Vagina (tissue), 2 donors: ENCODE measurements at places on chromosomes 12 and 14.

DNA sequence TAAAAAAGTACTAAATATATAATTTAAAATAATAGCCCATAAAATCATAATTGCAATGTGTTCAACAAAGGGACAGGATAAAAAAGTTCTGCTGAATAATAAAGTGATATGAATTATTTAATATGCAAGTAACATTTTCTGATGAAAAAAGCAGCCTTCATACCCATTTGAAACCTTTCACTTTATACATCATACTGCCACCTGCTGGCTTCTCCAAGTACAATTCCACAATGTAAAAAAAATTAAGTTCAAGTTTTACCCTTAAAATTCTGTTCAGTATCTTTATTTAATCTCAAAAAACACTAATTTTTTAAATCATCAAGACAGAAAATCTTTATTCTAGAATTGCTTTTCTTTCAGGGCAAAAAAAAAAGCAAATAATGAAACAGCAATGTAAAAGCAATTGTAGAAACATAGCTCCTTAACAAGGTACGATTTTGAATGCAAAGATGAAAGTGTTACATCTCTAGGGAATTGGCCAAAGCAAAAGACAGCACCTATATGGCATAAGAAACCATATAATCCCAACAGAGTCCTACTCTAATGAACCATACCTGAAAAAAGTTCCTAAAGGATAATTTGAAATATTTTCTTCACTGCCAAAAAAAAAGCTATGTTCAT, 15.0 kb downstream of the MDM1 start:
- DNase-seq: no peak

DNA sequence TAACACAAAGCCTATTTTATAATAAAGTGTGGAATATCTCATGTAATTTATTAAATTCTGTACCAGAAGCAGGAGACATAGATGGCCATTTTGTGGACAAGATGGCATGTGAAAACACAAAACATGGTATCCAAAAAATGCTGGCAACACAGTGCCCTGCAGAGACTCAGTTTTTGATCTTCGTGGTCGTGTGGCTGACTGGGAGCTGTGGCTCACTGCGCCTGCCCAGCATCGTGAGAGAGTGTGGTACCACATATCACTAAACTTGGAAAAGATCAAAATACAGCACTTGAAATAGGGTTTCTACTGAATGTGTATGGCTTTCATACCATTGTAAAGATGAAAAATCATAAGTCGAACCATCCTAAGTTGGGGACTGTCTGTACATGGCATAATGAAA, 43.0 kb upstream of the MANSC4 start:
- DNase-seq: no peak

- DNase-seq: peak; percentile 93
These were observed 110.6 kb downstream of the CACNA1C start for GRCh38 chr12:2163177-2163941.

- no peak for DNase-seq
These were observed 23.7 kb downstream of the HEBP1 start for GRCh38 chr12:12976366-12976765.

DNA sequence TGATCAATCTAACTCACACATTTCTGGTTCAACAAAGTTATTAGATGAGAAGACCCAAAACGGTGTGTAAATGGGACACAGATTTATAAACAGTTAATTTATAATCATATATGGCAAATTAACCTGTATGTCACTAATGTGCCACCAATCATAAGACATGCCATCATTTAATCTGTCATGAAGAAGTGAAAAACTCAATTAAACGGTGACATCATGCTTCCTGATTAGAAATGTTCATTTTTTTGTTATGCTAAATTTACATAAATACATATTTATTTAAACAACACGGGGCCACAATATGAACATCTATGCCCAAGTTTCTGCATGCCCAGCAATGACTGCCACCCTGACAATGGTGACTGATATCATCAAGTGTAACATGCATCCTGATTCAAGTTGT, 164.1 kb upstream of the EEA1 start:
- DNase-seq: no peak

GRCh38 chr12:5888816-5889315, 56.2 kb downstream of the ANO2 start:
- DNase-seq: peak; percentile 82

DNA sequence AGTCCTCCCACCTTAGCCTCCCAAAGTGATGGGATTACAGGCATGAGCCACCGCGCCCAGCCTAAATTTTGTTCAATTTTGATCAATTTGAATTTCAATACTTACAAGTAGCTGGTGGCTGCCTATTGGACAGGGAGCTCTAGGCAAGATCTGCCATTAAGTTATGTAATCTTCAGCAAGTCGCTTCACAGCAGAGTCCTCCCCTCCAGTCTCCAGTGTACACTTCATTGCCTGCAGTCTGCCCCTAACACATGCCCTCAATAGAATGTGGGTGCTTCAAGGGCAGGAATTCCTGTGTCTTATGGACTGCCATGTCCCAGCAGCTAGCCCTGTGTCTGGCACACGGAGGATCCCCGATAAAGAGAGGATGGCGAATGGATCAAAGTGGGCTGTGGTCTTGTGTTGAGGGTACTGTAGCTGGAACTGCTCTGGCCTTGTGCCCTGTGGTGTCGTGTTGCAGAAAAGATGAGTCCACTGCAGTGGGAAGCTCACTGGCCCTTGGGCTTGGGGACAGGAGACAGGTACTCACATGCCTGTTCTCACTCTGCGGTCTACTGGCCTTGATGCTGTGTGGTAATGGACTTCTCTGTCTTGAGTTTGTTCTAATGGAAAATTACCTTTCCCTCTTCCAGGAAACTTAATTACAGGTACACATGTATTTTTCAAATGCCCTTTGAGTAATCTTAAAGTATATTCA, 67.6 kb downstream of the TECPR2 start:
- no peak for DNase-seq

DNA sequence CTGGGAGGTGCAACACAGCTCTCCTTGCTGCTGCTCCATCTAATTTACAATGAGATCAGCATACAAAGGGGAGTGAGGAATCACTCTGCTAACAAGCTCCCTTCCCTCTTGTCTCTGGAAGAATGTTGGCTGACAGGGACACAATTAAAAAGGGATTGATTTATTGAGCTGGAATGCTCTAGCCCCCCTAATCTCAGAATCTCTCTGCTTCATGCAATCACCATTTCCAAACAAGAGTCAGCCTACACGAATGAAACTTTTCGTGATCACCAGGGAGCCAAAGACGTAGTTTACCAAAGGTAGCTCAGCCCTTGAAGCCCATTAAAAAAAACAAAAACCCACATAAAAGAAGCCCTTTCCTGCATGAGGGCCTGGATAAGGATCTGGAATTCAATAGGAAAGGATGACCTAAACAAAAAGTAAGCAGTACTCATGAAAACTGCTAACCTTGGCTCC, 223.8 kb downstream of the C12orf75 start:
- DNase-seq: no peak

GRCh38 chr12:104372061-104372720, 68.7 kb downstream of the EID3 start:
- DNase-seq: no peak

DNA sequence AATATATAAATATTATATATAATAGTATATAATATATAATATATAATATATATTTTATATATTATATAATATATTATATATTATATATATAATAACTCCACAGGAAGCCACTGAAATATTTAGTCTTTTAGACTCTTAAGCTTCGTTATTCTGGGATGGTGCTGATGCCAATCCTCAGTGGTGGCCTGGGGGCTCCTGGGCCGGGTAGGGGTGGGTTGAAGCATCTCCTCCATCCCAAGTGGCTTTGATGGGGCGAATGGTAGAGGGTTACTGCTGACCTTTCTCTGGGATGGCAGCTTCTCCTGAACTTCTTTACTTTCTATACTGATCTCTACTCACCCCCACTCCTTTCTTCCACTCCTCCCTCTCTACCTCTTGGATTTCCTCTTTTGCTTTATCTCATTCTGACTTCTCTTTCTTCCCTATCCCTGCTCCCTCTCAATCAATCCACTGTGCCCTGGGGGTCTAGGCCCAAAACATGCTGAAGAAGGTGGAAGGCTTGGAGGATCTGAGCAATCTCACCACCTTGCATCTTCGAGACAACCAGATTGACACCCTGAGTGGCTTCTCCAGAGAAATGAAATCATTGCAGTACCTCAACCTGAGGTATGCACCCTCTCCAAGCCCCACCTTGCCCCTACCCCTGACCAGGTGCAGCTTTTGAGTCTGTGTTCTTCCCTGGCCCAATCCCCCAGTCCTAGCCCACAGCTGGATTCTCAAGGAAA, 4.8 kb upstream of the ENO2 start:
- no peak for DNase-seq

GRCh38 chr12:31298922-31299321, 27.0 kb downstream of the SINHCAF start:
- DNase-seq: no peak

- no peak for DNase-seq
These were observed 1317.4 kb upstream of the TMEM132C start for GRCh38 chr12:126949558-126949957.

DNA sequence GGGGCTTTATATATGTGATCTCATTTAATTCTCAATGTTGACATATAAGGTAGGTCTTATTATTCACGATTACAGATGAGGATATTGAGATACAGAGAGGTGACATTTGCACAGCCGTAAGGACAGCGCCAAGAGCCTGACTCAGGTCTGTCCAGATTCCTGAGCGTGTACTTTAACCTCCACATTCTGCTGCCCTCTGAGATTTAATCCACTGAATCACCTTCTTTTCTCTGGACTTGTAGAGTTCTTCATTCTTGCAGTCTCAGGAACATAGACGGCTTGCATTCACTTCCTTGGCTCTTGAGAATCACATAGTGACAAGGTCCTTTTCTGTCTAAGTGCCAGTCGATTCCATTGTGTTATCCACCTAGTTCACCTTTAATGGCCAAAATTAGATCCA, 141.0 kb upstream of the ARHGAP5 start:
- DNase-seq: no peak

DNA sequence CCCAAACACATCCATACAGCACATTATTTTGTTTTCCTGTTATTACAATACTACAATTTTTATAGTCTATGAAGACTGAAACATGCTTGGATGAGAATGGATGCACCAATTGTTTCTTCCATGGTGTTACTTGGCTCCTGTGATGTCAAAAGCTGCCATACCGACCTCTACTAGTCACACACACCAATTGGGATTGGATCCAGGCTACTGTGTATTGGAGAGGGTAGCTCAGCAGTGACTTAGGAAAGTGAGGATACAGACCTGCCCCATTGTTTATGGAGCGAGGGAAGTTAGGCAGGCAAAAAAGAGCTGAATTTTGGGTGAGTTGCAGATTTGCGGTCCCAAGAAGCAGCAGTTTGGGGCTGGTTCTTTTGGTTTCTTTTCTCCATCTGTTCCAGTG, 30.8 kb upstream of the AKAP6 start:
- no peak for DNase-seq

DNA sequence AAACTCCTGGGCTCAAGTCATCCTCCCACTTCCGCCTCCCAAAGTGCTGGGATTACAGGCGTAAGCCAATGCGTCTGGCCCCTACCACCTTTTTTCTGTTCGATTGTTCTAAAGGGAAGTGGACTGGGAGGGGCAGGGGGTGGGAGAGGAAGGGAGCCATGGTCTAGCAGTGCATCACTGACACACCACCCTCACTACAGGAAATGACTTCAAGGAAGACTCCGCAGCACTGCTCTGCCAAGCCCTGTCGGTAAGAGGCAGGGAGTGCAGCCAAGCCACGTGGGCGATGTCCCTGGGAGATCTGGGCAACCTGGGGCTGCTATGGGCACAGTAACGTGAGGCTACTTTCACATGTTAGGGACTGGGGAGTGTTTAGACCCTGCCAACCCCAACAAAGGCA, 18.0 kb downstream of the LRRC74A start:
- DNase-seq: no peak

DNA sequence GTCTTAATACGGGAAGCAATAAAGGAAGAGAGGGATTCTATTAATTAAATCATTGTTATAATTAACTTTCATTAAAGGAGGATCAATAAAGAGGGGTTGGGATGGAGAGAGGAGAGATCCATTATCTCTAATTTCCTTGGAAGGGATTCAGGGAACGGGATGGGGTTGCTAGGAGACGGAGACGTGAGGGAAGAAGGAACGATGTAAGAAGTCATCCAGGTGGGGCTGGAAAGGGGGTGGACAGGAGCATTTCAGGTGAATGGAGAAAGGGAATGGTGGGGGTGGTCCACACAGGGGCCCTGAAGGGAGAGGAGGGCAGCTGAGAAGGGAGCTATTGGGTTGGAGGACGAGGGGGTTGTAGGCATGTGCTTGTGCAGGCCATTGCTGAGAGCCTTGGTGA, 17.2 kb downstream of the CALCOCO1 start:
- no peak for DNase-seq

GRCh38 chr12:16148938-16149337, 128.5 kb downstream of the SLC15A5 start:
- no peak for DNase-seq

GRCh38 chr12:67833602-67834001, 155.6 kb upstream of the IFNG-AS1 start:
- DNase-seq: no peak

DNA sequence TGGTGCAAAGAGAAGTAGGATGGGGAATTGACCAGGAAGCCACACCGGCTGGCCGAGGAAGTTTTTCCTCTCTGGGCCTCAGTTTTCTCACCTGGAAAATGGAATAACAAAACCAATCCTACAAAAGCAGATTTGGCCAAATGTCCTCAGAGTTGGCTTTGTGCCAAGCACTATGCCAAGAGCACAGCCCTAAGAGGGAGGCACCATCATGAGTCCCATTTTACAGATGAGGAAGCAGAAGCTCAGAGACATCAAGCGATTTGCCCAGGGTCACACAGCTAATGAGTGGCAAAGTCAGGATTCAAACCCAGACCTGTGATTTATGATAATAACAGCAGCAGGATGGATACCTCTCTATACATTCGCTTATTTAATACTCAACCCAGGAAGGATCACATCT, 27.3 kb downstream of the RASAL1 start:
- no peak for DNase-seq

- no peak for DNase-seq
These were observed 117.3 kb downstream of the GPR135 start for GRCh38 chr14:59347915-59348314.

GRCh38 chr14:21796916-21797315, 123.3 kb upstream of the OR4E1 start:
- DNase-seq: no peak

GRCh38 chr14:102374264-102374663, 11.5 kb downstream of the TECPR2 start:
- no peak for DNase-seq

DNA sequence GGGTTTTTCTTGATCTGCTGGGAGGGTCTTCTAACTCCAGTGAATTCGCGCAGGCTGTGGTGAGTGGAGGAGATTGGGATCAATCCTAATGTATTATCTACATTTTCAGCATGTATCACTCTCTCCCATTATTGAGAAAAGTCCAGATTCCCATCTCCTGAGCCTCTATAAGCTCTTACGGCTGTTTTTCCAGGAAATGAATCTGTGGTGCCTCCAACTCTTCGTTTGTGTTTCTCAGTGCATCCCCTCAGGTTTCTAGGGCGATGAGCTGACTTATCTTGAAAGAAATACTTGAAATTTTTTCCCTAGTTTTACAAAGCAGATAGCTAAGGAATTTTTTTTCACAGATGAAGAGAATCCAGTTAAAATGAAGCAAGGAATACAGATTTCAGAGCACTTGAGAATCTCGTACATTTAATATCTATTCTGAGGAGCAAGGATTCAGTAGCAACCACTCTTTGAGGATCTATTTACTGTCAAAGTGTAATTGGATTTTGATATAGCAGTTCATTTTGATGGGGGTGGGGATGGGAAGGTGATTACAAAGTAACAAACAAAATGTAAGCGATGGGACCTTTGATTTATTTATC, 138.7 kb downstream of the BRMS1L start:
- DNase-seq: no peak
